ENCODE measurements at places on chromosomes 2 and 18.

DNA sequence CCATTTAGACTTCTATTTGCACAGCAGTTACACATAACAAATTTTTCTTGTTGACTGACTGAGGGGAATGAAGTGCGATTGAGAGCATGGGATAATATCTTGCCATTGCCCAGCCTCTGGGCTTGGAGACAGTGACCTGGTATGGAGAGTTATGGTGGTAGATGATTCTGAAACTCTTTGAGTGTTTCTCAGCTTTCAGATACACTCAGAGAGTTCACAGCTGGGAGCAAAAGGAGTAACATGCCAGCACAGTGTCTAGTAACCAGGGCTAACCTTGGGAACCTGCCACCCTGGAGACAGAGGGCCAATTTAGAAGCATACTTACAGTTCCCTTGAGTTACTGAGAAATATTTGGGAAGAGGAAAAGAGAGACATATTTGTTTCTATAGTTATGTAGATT, 1099.3 kb upstream of the CELF4 start:
- no peak for DNase-seq

GRCh38 chr2:182241936-182242335, 184.9 kb downstream of the PDE1A start:
- no peak for DNase-seq

GRCh38 chr2:230578106-230578505, 134.5 kb upstream of the CAB39 start:
- no peak for DNase-seq

DNA sequence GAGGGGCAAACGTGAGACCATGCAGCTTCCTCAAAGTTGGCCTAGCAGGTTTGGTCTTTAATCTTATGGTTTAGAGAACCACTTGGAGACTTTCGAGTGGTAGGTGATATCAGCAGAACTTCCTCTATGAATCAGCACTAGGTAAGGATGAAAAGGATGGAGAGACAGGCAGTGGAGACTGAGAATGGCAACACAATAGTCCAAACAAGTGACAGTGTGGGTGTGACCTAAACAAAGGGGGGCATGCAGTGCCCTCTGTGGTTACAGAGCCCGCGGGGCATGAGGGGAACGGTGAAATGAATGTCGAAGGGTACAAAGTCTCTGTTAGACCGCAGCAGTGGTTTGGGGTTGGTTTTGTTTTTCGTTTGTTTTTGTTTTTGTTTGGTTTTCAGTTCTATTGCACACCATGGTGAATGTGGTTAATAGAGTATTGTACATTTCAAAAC, 143.9 kb downstream of the L3MBTL4 start:
- no peak for DNase-seq

GRCh38 chr18:61860302-61860701, 32.5 kb downstream of the RNF152 start:
- DNase-seq, result no peak

DNA sequence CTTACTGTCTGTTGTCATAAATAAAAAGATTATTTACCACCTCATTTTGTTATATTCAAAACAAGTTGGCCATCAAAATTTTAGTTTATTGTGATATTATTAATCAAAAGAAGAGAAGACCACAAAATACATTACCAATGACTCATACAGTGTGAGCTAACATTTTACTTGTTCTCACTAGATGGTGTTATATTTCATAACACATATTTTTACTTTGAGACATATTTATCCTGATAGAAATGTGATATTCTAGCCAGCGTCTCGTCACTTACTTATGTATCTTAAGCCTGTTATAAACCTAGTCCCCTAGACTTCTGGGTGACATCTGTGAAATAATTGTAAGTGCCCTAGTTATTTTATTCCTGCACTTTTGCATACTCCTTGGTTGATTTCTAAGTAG, 263.2 kb downstream of the CDH7 start:
- no peak for DNase-seq

DNA sequence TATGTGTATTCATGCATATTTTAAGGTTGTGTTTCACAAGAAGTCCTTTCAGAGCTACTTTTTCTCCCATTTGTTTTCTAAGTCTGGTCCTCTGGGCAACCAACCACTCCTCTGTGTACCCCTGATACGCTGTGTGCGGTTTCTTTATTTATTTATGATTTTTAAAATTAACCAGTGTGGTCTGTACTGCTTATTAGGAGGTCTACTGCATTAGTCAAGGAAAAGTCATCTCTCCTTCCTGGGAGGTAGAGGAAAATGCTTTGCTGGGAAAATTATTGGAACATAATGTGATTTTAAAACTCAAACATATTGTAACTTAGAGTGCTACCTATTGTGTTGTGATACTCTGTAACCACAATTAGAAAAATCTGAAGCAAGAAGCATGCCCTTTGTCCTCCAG, 1404.3 kb downstream of the SUCLG1 start:
- no peak for DNase-seq

DNA sequence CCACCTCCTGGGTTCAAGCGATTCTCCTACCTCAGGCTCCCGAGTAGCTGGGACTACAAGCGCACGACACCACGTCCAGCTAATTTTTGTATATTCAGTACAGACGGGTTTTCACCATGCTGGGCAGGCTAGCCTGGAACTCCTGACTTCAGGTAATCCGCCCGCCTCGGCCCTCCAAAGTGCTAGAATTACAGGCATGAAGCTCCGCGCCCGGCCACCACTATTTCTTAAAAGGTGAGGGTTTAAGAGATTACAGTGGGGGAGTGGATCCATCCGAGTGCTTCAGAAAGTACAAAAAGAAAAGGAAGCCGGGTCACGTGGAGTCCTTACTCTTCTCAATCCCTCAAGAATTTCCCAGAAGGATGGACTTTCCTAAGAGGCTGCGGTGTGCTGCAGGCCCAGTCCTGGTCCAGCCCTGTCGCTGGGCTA, 146.9 kb downstream of the ANKRD44 start:
- DNase-seq, result no peak

DNA sequence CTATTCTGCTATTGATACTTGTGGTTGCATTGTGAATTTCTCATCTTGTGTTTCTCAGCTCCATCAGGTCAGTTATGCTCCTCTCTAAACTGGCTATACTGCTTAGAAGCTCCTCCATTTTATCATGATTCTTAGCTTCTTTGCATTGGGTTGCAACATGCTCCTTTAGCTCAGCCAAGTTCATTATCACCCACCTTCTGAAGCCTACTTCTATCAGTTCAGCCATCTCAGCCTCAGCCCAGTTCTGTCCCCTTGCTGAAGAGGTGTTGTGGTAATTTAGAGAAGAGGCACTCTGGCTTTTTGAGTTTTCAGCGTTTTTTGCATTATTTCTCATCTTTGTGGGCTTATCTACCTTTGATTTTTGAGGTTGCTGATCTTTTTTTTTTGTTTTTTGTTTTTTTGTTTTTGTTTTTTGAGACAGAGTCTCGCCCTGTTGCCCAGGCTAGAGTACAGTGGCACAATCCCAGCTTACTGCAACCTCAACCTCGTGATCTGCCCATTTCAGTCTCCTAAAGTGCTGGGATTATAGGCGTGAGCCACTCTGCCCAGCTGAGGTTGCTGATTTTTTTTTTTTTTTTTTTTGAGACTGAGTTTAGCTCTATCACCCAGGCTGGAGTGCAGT, 36.0 kb downstream of the ANKRD12 start:
- no peak for DNase-seq

GRCh38 chr2:206823178-206823577, 57.8 kb downstream of the FASTKD2 start:
- no peak for DNase-seq

DNA sequence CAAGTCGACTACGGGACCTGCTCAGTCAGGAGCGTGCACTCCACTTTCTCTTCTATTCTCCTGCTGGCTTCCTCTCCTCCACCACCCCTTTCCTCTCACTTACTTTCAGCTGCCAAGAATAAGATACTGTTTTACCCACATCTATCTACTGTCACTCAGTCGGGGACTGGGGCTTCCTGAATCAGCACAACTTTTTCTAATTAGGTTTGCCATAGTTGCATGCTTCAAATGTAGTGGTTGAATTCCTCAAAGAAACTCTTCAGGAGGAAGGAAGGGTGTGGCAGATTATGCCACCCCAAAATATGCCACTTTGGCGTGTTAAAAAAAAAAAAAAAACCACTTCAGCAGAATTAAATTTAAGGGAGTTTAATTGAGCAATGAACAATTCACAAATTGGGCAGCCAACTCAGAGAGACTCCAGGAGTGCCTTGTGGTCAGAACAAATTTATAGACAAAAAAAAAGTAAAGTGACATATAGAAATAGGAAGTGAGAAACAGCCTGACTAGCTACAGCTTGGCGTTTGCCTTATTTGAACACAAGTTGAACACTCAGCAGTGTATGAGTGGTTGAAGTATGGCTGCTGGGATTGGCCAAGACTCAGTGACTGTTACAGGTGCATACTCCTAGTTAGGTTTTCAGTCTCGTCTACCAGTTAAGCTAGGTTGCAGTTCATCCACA, 32.5 kb upstream of the RMDN2 start:
- DNase-seq, result no peak

DNA sequence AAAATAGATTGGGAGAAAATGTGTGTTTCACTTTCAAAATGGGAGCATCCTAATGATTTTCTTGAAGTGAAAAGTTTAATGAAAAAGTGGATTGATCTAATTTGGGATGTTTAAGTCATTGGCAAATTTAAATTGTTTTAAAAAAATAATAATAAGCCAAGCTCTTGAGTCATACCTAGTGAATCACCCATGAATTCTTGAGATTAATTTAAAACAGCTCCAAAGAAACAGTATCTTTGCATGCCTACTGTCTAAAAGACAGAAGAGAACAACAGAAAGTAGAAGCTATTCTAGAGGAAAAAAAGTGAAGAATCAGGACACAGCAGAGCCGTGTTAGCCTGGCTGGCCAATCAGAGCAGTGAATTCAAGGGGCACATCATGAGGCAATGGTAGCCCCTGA, 7.7 kb downstream of the ACVR1C start:
- no peak for DNase-seq

DNA sequence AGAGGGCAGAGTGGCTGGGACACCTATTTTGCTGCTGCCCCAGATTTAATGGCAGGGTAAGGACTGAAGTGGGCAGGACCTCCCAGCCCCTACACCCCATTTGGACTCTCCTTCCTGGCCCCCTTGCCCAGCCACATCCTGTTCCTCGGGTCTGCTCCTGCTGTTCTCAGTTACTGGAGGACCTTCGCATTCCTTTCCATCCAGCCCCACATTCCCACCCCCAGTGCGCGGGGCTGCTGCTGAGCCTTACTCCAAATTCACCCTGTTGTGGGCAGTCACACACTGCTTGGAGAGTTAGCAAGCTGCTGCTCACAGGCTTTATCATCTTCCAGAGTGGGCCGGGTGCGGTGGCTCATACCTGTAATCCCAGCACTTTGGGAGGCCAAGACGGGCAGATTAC, 75.2 kb upstream of the SLC14A2 start:
- no peak for DNase-seq

DNA sequence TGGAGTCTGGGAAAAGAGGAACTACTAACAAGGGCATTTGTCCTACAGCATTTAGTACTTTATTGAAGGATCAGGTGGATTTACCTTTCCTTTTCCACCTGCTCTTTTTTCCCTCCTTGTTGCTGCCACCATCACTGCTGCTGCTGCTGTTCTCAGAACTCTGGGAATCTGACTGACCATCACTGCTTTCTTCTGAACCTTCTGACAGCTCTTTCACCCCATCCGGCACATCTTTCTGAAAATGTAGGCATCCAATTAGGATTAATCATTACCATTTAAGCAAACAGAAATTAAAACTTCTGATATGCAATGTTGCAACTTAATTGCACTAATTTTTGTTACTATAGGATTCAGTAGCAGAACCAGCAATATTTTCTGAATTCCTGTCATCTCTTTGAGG, 79.0 kb downstream of the ASXL2 start:
- no peak for DNase-seq

GRCh38 chr2:226981791-226982326, 146.0 kb downstream of the RHBDD1 start:
- DNase-seq, result no peak

GRCh38 chr2:75952173-75952572, 241.5 kb upstream of the GCFC2 start:
- DNase-seq, result no peak

- DNase-seq, result no peak
Observed at GRCh38 chr2:218257390-218257981, 3.3 kb upstream of the GPBAR1 start.

DNA sequence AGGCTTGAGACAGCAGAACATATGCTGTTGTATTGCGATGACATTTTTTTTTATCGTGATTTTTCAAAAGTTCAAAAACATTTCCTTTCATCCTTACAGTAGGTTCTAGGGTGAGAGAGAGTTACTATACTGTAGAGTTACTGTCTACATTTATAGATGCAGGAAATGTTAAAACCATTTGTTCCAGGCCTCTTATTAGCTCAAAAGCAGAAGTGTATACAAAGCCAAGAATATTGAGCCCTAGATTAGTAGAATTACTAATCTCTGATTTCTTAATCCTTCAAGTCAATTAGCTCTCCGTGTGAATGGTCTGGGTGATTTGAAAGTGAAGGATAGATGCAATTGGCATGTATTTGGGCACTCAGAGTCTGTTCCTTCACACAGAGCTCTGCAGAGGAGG, 73.1 kb downstream of the MAPRE2 start:
- DNase-seq, result no peak

- no peak for DNase-seq
Observed at GRCh38 chr18:75454022-75454795, 26.7 kb upstream of the SMIM21 start.

DNA sequence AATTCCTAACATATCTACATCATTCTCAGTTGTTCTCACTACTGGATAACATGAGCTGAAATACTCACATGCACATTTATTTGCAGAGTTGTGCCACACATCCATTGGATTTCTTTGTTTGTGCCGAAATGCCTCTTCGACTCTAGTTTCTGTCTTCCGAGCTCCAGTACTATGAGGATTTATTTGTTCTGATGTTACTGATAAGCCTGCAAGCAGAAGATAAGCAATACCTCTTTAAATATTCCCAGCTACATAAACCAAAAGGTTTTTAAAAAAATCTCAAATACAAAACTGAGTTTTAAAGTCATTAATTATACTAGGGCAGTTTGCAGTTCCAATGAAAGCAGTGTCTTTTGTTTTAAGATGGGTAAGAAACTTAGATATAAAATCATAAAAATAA, 164.8 kb downstream of the ATAD2B start:
- no peak for DNase-seq

GRCh38 chr2:64111426-64111825, 32.8 kb downstream of the PELI1 start:
- no peak for DNase-seq

DNA sequence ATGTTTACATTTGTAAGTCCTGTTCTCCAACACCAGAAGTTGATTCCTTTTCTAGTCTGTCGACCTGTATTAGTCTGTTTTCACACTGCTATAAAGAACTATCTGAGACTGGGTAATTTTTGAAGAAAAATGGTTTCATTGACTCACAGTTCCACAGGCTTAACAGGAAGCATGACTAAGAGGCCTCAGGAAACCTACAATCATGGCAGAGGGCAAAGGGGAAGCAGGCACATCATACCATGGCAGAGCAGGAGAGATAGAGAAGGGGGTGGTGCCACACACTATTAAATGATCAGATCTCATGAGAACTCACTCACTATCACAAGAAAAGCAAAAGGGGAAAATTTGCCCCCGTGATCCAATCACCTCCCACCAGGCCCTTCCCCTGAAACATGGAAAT, 112.8 kb upstream of the MAP3K20 start:
- no peak for DNase-seq

GRCh38 chr2:77578354-77578753, 56.2 kb upstream of the LRRTM4 start:
- no peak for DNase-seq
